Fibroblast of skin of right biceps (primary cell): ENCODE measurements at places on chromosomes 1 and 21.

GRCh38 chr1:167430849-167431242 lies 87.5 kb downstream of the CD247 start:
- DNase-seq = no peak

DNA sequence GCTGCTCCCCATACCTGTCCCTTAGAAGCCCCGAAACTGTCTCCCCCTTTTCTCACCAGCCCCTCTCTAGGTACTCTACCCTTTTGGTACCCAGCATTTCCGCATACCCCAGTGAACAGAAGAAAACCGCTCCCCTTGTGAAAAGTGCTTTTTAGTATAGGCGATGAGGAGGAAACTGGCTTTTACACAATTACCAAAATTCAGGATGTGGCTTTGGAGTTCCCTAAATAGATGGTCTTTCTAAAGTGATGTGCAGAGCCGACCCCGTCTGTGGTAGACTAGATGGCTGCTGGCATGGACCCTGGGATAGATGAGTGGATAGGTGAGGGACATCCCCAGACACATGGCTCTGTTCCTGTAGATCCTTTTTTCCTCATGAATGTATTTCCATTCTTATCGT lies 2.6 kb upstream of the PER3 start:
- DNase-seq = no peak

GRCh38 chr1:51750729-51751128 lies 127.8 kb downstream of the NRDC start:
- no peak for DNase-seq

DNA sequence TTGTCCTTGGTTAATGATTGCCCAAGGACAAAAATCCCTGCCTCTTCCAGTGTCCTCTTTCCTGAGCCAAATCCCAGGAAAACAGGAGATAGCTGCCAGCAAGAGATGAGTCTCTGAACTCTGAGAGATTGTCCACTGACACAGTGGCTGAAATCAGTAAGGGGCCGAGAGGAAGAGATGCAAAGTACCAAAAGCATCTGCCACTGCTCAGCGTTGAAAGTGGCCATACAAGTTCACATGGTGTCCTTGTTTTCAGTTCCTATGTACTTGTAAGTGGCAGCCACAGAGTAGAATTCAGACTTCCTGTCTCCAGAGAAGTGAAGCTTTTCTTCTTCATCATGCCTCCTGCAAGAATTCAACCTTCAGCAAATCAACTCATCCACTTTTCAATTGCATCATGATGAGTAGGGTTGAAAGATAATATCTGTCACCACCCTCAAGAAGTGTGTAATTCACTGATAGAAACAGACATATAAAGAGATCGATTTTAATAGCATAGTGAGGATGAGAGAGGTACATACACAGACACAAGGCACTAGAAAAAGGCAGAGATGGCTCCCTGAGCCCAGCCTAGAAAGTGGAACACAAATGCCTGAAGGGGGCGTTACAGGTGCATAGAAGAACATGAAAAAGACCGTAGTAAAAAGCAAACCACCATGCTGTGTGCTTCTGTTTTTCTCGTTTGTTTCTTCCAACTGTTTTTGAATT lies 185.8 kb downstream of the MRPL39 start:
- peak; percentile 60 for DNase-seq
